ENCODE measurements at places on chromosomes 4 and X.

- no peak for DNase-seq
Measured at GRCh38 chr4:4392501-4393183, 5.7 kb downstream of the NSG1 start.

GRCh38 chr4:48772556-48772955, 7.5 kb downstream of the FRYL start:
- DNase-seq: no peak

DNA sequence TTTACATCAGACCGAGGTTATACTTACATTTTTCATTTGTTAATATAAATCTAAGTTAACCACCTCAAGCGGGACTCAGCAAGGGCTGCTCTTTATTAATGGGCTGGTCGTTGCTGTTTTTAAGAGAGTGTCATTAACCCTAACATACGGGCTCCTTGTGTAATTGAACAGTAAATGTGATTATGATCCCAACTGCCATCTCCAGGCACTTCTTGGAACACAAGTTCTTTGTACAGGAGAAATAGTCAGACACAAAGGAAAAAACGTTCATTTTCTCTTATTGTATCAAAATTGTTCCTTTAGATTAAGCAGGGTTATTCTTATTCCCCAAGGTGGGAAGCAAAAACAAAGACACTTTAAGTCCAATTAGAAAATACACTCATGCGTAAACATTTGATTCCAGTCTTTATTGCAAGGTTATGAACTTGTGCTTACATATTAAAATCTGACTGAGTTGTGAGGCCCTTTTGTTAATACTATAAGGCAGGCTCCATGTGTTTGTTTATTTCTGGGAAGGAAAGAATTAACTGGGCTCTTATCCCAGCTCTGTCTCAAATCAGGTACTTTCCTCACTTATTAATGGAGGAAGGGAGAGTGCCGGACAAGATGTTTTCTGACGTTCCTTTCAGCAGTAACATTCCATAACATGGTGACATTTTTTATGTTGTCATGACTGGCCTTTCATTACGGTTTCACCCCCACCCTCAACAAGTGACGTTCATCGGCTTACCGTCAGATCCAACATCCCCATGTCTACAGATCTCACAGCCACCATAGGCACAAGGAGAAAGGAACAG, 95.9 kb downstream of the RASL11B start:
- no peak for DNase-seq

GRCh38 chr4:98996765-98997068, 1.2 kb downstream of the METAP1 start:
- DNase-seq: no peak

DNA sequence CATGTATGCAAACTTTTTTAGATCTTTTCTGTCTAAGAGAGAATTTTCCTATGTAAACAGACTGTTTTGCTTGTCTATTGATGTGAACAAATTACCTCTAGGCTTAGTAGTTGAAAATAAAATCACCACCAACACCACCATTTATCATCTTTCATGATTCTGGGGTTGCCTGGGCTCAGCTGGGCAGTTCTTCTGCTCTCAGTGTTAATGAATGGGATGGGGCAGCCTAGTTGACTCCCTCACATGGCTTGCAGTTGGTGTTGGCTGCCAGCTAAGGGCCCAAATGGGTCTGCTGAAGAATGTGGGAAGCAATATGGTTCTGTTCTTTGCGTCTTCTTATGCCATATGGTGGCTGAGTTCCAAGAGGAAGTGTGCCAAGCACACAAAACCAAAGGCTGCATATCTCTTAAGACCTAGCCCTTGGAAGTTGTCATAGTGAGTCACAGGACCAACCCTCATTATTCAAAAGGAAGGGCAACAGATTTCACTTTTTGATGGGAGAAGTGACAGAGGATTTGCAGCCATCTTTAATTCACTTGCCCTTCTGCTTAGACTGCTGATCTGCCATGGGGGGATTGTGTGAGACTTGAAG, 17.9 kb downstream of the REELD1 start:
- no peak for DNase-seq

DNA sequence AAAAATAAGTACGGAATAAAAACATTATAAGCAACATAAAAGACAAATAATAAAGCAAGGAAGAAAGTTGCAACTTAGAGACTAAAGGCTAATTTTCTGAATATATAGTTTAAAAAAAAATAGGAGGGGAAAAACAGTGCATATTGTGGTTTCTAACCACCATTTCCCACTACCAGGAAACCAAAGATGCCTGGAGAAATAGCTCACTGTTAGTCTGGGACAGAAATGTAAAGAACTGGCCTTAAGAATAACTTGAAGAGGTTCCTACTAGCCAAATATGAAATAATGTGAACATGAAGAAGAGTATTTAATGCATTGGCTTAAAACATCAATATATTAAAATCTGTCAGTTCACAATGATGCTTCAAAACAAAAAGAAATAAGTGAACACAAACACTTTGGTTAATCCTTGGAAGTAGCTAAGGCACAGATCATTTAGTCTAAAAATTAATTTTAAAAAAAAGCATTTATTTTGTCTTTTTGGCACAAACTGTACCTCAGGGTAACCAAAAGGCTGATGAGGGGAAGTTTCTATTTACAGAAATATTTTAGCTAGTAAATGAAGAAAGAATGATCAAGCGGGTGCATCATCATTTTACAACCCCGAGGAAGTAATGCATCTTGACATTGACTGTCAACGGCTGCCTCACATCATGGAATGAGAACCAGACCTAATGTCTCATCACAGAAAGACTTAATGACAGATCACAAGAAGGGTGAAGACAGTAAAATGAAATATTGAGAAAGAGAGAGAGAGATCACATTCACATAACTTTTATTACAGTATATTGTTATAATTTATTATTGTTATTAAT, 297.2 kb upstream of the LDB2 start:
- no peak for DNase-seq

- DNase-seq: no peak
Measured at GRCh38 chr4:153798901-153799693, 10.2 kb upstream of the SFRP2 start.

DNA sequence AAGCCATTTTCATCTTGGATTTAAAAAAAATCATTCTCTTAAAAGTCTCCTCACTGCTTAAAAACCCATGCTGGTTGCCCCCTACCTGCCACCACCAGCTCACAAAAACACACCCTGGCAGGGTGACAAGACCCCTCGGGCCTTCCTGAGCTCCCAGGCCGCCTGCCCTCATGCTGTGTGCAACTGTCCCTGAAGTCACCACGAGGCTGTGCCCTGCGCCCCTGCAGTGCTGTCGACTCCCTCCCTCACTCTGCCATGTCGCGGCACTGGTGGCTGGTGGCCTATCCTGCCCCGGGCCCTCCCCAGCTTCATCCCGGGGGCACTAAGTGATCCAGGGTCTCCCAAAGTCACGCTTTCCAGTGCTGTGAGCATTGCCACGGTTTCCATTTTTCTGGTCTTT, 46.3 kb upstream of the ADRA2C start:
- DNase-seq: no peak

GRCh38 chr4:138217567-138217966, 24.6 kb downstream of the SLC7A11 start:
- DNase-seq: no peak

GRCh38 chr4:73193659-73194058, 64.9 kb downstream of the ANKRD17 start:
- no peak for DNase-seq

DNA sequence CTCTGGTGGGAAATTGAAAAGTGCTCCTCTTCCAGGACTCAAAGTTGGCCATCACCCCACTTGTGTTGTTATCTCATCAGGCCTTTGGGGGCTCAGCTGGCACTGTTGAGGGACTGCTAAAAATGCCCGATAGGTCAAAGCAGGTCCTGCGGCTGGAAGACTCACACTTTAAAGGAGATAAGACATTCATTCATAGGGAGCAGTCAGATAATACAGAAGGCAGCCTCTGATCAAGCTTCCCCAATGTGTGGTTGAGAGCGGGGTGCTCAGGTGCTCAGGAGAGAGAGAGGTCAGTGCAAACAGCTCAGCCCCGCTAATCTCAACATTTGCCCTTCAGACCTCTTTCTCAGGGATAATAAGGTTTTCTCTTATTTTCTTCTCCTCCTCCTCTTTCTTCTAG, 70.3 kb downstream of the TMEM154 start:
- no peak for DNase-seq

DNA sequence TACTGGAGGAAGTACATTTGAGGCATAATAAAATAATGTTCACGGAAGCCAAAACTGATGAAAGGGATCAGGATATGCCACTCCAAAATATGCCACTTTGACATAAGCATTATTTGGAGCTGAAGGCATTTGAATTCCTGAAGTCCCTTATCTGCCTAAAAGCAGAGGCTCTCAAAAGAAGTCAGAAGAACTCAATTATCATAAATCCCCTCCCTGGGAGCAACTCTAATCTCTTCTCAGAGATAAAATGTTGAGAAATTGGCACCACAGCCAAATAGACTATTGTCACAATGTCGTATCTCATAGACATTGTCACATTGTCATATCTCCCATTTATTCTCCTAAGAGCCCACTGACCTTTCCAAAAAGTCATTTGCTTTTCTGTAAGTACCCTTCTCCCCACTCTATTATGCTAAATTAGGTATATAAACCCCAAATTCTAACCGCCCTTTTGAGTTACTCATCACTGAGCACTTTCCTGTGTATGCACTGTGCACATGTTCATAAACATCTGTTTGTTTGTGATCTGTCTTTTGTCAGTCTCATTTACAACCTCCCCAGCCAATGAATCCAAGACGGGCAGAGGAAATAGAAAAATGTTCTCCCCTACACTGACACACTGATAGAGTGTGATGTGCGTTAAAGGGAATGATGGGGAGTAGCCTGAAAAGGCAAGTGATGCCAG, 78.5 kb upstream of the NAF1 start:
- no peak for DNase-seq

GRCh38 chr4:108172753-108173598, 4.2 kb upstream of the LEF1 start:
- DNase-seq: peak; percentile 44

DNA sequence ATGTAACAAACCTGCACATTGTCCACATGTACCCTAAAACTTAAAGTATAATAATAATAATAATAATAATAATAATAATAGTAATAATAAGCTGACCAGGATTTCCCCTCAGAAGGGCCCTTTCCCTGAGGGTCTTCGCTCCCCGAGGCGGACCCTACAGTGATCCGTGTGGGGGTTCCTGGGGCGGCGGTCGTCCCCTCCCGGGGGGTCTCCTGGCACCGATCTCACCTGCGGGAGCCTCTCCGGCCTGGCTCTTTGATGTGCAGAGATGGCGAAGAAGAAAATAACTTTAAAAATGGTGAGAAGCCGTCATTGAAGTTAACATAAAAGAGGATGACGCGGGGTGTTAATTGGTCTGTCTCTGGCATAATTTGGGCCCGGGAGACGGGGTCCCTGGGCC, 48.2 kb upstream of the PPP2R3B start:
- DNase-seq: no peak

GRCh38 chrX:46330981-46331380, 214.2 kb downstream of the ZNF674 start:
- no peak for DNase-seq

DNA sequence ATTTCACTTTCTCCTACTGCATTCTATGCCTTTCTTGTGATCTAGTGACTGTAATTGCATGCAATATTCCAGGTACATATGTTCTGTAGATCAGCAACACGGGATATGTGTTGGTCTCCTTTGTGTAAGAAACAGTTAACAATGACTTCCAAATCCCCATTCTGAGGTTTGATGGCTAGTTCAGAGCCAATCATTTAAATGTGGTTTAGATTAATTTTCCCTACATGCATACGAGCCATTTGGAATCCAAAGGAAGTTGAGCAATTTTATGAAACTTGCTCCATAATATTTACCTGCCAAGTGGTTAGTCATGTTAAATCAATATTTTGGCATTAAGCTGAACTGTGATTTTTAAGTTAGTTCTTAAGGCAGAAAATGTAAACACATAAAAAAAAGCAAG, 172.8 kb upstream of the DCAF12L2 start:
- DNase-seq: no peak

- no peak for DNase-seq
Measured at GRCh38 chr4:164701665-164702064, 52.3 kb upstream of the SMIM31 start.

DNA sequence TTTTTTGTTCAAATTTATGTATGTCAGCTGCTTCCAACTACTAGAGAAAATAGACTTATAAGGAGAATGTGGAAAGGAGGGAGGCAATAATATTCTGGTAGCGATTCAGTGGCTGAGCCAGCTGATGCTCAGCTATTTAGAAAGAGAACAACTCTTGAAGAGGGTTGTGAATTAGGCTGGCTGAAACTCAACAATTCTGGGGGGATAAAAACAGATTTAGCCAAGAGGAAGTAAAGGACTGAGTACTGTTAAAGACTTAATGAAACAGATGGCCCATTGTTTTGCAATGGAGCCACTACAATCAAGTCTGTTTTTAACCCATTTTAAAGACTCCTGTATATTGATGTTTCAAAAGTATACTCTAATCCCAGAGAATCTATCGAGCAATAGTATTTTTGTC, 1058.9 kb downstream of the C4orf33 start:
- no peak for DNase-seq

GRCh38 chr4:5749568-5749967, 38.6 kb downstream of the EVC start:
- no peak for DNase-seq

DNA sequence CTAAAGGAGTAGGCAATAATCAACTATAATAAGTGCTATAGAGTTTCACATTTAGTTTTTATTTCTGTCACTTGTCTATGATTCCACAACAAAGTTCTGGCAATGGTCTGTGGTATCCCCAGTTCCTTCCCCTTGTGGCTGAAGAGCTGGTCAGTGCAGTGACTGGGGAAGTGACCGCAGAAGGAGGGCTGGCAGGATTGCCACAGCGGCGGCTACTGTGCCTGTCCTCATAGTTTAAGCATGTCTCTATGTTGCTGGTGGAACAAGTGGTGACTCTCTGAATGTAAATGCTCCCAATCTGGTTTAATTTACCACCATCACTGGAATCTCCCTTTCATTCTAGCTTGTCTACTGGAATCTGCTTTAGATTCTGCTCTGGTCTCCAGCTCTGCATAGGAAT, 170.6 kb upstream of the GK2 start:
- no peak for DNase-seq

DNA sequence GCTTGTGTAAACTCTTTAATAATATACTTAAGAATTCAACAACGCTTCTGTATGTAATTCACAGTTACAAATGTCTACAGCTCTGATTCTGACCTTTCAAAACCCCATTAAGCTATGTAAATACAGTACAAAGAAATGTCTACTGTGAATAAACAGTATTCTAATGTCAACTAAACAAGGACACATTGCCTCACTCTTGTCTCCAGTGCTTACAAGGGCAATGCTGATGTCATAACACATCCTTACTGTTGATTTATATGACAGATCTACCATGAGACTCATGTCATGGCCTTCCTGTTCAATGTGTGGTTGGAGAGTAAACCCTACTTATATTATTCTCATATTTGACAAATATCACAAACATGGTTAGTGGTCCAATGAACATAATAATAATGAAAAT, 256.1 kb upstream of the ADGRL3 start:
- no peak for DNase-seq

- DNase-seq: peak; percentile 13
Measured at GRCh38 chrX:103464774-103465117, 54.5 kb downstream of the RAB40A start.

- DNase-seq: no peak
Measured at GRCh38 chr4:120724656-120725055, 197.9 kb downstream of the PRDM5 start.

- no peak for DNase-seq
Measured at GRCh38 chrX:114390251-114390796, 193.6 kb upstream of the HTR2C start.

- DNase-seq: no peak
Measured at GRCh38 chrX:39063702-39064101, 262.4 kb downstream of the MID1IP1 start.

GRCh38 chr4:10971800-10972401, 287.3 kb upstream of the CLNK start:
- no peak for DNase-seq
